AML-193 (cell line): ENCODE measurements at places on chromosomes 1 and 21.

- no peak for DNase-seq
Observed at GRCh38 chr1:169886422-169886821, 7.3 kb downstream of the SCYL3 start.

GRCh38 chr1:75276385-75276784, 142.2 kb downstream of the LHX8 start:
- no peak for DNase-seq

DNA sequence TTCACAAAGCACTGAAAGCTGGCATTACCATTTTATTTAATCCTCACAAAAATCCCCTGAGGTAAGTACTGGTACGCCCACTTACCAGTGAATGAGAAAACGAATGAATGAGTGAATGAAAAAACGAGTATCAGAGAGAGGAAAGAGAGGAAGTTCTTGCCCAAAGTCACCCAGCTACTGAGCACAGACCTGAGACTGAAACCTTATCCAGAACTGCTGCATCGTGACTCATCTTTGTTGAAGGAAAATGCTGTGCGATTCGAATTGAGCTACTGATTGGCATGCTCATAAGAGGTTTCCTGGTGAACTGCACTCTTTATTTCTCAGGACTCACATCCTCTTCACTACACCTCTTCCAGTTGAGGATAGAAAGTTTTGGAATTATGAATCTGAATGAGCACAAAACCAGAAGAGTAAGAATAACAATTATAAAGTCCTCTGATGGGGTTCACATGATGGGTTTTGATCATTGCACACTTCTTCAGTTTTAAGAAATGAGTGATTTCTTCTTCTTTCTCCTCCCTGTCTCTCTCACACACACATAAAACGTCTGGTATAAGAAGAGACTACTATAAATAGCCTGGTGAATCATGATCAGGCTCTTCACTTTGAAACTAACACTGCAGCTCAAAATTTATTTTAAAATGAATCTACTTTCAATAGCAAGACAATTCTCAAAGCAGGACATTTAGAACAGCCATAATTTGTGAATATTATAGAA, 32.1 kb downstream of the IL12RB2 start:
- DNase-seq, result no peak

DNA sequence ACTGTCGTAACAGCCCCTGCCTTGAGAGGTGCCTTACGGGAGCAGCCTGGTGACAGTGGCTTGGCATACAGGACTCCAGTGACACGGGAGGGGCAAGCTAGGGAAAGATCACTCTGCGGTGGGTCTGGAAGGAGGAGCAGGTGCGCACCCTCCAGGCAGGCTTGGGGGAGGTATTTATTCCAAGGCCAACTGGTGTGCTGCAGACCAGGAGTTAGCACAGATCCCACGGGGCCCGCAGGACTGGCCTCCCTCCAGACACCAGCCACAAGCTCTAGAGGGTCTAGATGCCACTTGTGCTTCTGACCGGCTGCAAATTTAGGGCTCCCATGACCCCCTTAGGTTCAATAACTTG, 22.1 kb downstream of the PSEN2 start:
- DNase-seq, result no peak

DNA sequence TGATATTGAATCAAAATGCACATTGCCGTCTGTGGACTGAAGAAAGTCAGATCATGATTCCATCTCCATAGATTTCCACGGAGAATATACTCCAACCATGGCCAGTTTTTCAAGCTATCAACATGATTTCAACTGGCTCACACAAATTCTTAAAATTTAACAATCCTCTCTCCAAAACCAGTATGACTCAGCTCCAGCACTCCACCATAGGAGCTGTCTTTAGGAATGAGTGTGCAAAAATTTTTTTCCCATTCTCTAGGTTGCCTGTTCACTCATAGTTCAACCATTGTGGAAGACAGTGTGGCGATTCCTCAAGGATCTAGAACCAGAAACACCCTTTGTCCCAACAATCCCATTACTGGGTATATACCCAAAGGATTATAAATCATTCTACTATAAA, 40.8 kb downstream of the RGL1 start:
- DNase-seq, result no peak

DNA sequence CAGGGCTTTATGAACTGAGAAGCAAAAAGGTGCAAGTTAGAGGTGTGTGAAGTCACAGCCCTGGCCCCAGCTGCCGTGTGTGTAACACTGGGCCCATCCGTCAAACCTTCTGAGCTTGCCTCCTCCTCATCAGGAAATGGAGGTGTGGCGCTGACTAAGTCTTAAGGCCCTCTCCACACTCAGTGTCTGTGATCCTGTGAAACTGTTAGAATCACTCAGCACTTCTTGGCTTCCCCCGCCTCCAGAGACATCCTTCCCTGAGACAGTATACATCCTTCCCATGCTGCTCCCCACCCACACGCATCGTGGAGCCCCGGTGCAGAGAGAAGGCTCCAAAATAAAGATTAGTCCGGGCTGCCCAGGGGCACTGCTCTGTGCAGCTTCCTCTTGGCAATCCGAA, 33.3 kb downstream of the LRP8 start:
- DNase-seq, result no peak

- no peak for DNase-seq
Observed at GRCh38 chr1:244104309-244105060, 53.4 kb downstream of the ZBTB18 start.

DNA sequence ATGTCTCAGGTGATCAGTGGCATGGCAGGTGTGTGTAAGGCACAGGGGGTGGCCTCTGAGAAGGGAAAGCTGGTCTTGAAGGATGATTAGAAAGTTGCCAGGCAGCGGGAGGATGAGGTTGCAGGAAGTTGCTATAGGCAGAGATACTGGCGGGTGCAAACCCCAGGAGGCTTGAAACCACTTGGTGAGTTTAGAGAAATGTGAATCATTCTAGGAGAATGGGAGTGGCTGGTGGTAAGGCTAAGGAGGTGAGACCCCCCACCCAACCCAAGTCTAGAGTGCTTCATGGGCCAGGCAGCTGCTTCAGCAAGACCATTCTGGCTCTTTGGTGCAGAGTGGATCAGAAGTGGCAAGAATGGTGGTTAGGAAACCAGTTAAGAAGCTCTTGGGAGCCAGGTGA, 9.0 kb downstream of the SH2D2A start:
- DNase-seq, result no peak

DNA sequence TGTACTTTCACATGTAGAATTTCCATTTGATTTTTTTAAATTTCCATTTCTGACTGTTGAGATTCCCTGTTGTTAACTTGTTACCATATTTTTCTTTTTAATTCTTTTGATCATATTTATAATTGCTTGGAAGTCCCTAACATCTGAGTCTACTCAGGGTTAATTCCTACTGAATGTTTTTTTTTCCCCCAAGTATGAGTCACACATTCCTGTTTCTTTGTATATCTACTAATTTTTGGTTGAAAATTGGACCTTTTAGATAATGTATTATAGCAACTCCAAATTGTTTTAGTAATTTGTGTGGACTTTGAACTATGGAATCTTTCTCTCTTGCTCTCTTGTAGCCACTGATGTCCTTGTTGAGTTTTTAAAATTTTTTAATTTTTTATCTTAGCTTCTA, 54.6 kb downstream of the STXBP3 start:
- DNase-seq, result no peak

DNA sequence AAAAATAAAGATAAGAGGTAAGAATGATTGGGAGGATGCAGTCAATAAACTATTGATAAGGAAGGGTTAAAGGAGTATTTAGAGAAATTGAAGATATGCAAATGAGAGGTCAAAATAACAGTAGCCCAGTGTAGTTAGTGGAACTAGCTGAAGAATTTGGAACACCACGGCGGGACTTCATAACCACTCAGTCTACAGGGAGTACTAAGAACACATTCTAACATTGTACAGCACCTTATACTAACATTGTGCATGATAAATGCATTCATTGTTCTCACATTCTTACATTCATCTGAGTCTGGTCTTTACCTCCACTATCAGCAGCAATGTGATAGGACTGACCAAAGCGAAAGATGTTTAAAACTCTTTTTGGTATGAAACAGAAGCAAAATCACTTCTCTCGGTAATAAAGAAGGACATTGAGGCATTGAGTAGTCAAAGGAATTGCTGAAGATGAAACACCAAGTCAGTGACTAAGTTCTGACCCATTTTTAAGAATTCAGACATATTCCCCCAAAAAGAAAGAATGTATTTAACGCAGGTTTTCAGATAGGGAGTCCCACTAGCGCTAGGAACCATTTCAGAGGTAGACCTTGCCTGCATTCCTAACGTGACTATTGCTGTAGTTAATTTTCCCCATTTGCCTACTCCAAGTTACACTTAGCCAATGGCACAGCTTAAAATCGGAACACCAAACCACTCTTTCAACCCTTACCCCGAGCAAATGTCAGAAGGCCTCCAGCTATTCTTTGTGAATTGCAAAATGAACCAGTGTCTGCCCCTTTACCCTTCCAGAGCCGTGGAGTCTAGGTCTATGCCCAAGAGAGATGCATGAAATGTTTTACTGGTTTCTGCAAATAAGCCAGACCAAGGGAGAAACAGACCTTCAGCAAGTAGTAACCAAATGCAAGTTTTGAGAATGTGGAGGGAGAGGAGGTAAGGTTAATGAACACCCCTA, 108.8 kb upstream of the IRF2BP2 start:
- no peak for DNase-seq

- DNase-seq, result peak; percentile 8
Observed at GRCh38 chr1:26378088-26378878, 5.7 kb upstream of the ZNF683 start.

DNA sequence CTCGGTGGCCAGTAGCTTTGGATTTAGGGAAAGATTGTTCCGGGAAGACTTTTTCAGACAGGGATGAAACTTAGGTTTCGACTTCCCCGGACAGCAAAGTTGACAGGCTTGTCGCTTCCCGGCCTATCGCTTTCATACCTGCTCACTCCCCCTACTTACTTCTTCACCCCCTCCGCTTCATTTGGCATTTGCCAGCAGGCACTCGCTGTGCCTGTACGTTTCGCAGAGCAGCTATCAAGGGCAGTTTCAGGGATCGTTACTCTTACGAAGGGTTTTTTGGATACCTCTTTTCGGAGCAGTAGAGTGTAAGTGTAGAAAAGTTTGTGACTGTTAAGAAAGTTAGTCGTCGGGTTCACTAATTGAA, 393 bp downstream of the BLZF1 start:
- no peak for DNase-seq

- DNase-seq, result no peak
Observed at GRCh38 chr1:31310198-31310597, 13.4 kb downstream of the ZCCHC17 start.

DNA sequence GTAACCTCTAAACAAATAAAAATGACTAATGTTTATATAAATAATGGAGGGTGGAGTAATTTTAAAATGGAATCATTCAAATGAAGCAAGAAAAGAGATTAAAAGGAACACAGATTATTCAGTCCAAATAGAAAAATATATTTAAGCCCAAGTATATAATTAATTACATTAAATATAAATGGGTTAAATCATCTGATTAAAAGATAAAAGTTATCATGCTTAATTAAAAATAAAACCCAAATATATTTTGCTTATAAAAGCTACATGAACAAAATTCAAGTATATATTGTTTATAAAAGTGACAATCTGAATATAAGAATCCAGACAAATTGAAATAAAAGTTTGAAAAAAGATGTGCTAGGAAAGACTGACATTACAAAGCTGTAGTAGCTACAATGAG, 63.9 kb upstream of the ACTRT2 start:
- no peak for DNase-seq

- no peak for DNase-seq
Observed at GRCh38 chr1:55046871-55047270, 7.5 kb downstream of the PCSK9 start.

- DNase-seq, result no peak
Observed at GRCh38 chr1:156430303-156430702, 61.3 kb downstream of the RHBG start.

DNA sequence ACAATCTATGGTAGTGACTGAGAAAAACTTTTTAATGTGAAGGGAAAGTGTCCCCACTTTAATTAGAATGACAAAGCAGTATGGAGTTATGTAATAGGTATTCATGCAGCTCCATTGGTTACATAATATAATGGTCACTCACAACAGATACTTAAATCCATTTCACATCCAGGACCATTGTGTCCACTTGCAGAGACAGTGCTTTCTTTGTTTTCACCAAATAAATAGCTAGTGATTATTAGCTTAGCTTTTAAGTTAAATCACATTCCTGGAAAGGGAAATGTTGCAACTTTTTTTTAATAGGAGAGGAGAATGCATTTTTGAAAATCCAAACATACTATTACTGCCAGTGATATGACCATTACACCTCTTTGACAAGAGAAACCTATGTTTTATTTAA, 22.9 kb downstream of the RGL1 start:
- DNase-seq, result no peak

DNA sequence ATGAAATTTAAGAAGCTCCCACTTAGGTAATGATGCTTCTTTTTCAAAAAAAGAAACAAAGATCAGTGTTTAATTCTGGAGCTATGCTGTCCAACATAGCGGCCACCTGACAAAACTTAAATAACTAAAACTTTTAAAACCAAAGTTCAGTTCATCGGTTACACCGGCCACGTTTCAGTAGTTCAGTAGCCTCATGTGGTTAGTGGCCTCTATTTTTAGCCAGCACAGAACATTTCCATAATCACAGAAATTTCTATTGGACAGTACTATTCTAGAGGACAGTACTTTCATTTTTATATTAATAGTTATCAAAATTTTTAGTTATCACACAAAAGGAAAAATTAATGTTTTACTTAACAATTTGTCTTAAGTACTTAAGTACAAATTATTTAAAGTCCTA, 141.0 kb downstream of the USP25 start:
- DNase-seq, result no peak

- DNase-seq, result peak; percentile 74
Observed at GRCh38 chr1:74733604-74734484, 892 bp downstream of the TYW3 start.

DNA sequence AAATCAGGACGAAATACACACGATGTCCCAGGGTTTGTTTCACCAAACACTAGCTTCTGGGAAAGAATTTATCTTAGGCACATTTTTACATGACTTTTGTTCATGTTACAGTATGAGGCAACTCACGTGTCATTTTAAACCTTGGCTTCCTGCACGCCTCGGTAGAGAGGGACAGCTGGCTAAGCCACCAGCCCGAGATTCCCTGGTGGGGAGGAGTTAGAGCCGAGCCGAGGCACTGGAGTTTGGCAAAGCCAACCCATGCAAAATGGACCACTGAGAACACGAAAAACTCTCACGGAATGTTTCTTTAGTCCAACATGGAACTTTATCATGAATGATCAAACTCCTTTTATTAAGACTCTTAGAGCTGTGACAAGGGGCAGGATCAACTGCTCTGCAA, 240.0 kb downstream of the DYRK1A start:
- DNase-seq, result no peak

GRCh38 chr1:243505986-243506689, 250.3 kb downstream of the SDCCAG8 start:
- DNase-seq, result no peak

DNA sequence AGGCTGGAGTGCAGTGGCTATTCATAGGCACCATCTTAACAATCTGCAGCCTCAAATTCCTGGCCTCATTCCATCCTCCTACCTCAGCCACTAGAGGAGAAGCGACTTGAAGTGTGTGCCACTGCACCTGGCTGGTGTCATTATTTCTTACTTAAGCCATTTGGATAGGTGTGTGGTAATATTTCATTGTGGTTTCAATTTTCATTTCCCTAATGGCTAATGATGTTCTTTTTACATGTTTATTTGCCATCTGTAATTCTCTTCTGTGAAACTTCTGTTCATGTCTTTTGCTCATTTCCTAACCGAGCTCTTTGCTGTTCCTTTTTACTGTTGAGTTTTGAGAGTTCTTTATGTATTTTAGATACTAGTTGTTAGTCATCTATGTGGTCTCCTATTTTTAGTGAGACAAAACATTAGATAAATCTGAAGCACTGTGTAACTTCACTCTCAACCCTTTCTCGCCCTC, 66.8 kb downstream of the SLC27A3 start:
- DNase-seq, result no peak

GRCh38 chr1:245807306-245807705, 652.5 kb downstream of the KIF26B start:
- DNase-seq, result no peak
